ENCODE measurements at places on chromosomes 3 and 15.

DNA sequence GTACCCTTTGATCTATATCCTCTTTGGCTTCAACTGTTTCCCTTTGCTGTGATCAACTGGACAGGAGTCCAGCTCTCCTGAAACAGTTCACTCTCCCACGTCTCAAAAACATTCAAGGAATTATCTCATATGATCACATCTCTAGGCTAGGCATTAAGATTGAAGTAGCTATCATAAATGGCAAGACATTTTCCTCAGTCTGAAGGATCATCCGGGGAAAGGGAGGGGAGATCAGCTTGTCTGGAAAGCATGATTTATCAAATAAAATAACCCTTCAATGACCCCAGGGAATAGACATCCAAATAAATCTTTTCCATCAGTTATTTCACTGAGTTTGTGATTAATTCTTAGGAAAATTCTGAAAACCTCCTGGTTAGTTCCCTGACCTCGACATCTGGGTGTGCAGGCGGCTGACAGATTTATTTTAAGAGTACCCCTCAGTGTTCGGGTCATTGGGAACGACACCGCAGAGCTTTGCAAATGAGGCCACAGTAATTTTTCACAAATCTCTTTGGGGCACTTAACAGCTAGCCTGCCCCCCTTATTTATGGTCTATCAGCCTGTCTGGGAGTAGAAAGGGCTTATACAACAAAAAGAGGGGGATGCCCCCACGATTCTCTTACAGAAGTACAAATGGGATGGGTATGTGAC, 65.8 kb downstream of the NSMCE3 start:
- H3K4me1 ChIP-seq: no peaks in the 10 kb centered on the region
- DNase-seq: no peak
- H3K4me3 ChIP-seq: no peak overlapping the region
- no peak overlapping the region for H3K27ac ChIP-seq
- H3K27me3 ChIP-seq: no peaks in the 10 kb centered on the region

DNA sequence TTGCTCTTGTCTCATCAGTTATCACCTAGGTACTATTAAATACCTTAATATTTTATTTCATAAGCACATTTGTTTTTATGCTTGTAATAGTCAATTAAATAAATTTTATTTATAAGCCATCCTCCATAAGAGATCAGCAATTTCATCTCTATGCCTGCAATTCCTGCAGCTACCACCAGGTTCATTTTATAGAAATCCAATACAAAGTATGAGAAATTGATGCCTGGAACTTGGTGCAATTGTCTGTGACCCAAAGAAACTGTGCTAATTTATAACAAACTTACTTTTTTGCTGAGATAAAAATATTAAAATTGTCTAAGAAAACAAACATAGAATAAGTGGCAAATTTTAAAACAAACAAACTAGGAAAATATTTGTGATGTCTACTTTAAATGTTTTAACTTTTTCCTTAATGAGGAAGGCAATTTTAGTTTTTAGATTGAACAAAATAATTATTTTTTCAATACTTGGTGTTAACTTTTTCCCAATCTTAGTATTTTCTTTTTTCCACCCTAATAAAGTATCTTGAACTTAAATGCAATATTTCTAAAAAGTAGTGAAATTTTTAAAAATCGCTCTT, 1026.6 kb downstream of the ROBO1 start:
- no peak overlapping the region for H3K4me3 ChIP-seq
- no peaks in the 10 kb centered on the region for H3K36me3 ChIP-seq
- H3K27ac ChIP-seq: no peak overlapping the region
- DNase-seq: no peak
- no peaks in the 10 kb centered on the region for H3K4me1 ChIP-seq

DNA sequence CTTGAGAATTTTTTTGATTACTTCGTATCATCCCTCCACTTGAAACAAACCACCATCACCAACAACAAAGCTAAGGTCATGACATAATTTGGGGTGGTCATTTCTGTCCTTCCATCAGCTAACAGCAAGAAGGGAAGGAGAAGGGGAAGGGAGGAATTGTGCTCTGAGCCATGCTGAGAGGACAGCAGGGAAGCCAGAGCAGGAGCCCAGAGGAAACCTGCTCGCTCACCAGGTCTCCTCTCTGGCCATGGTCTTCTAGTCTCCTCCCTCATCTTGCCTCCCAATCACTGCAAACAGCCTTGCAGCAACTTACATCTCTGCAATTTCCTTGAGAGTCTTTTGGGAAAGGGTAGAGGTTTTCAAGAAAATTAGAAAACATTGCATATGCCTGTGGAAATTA, 196.7 kb downstream of the SSR3 start:
- DNase-seq: no peak
- no peak overlapping the region for H3K27ac ChIP-seq
- no peaks in the 10 kb centered on the region for H3K4me1 ChIP-seq
- H3K27me3 ChIP-seq: no peaks in the 10 kb centered on the region
- no peak overlapping the region for H3K4me3 ChIP-seq
- H3K36me3 ChIP-seq: no peaks in the 10 kb centered on the region

DNA sequence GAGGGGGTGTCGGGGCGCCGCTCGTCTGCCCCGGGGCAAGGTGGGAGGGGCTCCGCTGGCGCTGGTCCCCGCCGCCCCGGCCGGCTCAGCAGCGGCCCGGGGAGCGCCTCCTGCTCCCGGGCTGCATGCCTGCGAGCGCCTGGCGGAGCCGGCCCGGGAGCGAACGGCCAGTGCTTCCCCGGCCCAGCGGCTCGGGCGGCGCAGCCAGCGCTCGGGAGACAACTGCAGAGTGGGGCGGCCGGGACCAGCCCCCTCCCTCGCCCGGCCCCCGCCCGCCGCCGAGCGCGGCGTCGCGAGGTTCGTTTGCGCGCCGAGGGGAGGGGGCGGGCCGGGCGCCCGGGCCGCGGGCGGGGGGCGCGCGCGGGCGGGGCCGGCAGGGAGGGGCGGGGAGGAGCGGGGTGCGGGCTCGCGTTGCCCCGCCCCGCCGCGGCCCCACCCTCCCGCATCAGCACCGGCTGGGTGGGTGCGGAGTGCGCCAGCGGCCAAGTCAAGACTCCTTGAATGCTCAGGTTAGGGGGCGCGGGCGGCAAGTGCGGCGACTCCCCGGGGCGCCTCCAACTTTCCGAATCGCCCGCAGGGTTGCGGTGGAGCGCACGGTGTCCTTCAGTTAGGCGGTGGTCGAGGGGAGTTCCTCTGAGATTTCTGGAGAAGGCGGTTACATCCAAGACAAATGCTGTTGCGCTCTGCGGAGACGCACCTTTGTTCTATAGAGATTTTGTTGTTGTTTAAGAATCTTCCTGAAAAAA, at the start of gene RGMA:
Gene RGMA, minus strand, starts transcription at position 231 of the 746 bp plus-strand sequence. CDS start 279 bp downstream, outside the sequence.
- H3K27me3 ChIP-seq: no peaks in the 10 kb centered on the region
- H3K4me3 ChIP-seq: peak within 1 kb of the TSS; percentile 74
- H3K36me3 ChIP-seq: no peaks in the 10 kb centered on the region
- no peaks in the 10 kb centered on the region for H3K4me1 ChIP-seq
- peak within 1 kb of the TSS; percentile 48 for H3K27ac ChIP-seq

- H3K27me3 ChIP-seq: peaks cover 2% of the 10 kb centered on the region
- no peak overlapping the region for H3K4me3 ChIP-seq
- no peaks in the 10 kb centered on the region for H3K4me1 ChIP-seq
These were observed 4.3 kb upstream of the FAM107A start for GRCh38 chr3:58581328-58582091.

GRCh38 chr3:60588806-60589205, 662.4 kb downstream of the FHIT start:
- no peaks in the 10 kb centered on the region for H3K4me1 ChIP-seq
- H3K27ac ChIP-seq: no peak overlapping the region
- no peaks in the 10 kb centered on the region for H3K27me3 ChIP-seq
- H3K36me3 ChIP-seq: no peaks in the 10 kb centered on the region
- DNase-seq: no peak
- no peak overlapping the region for H3K4me3 ChIP-seq

- H3K36me3 ChIP-seq: no peaks in the 10 kb centered on the region
- no peaks in the 10 kb centered on the region for H3K27me3 ChIP-seq
- no peak for DNase-seq
- H3K4me3 ChIP-seq: no peak overlapping the region
- H3K27ac ChIP-seq: no peak overlapping the region
- H3K4me1 ChIP-seq: no peaks in the 10 kb centered on the region
These were observed 655.4 kb upstream of the GBE1 start for GRCh38 chr3:82416830-82417229.

- H3K27me3 ChIP-seq: no peaks in the 10 kb centered on the region
- no peaks in the 10 kb centered on the region for H3K4me1 ChIP-seq
- H3K4me3 ChIP-seq: no peak overlapping the region
- no peak for DNase-seq
- H3K27ac ChIP-seq: no peak overlapping the region
These were observed 20.7 kb downstream of the PPP1R2 start for GRCh38 chr3:195522254-195523023.

DNA sequence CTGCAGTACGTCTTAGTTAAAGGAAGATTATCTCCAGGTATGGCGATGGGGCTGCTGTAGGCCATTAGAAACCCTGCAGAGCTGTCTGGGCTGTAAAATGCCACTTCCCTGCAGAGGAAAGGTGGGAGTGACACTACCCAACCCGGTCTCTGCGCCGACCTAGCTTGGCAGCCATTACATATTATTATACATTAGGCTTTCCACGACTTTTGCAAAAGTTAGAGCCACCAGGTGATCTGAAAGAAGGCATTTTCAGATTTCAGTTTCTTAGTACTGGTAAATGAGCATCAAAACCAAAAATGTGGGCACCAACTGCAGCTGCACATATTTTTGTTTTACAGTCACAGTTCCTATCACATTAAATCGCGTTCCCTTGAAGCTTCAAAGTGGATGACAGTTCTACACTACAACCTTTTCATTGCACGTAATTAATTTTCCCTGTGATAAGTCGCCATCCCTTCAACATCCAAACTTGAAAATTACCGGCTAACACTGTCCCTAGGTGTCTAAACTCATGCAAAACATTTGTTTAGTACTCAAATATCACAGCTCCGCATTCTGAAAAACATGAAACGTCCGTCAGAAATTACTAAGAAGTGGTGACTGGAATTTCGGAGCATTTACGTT, 81.4 kb upstream of the CHD2 start:
- peak overlapping the region; percentile 90 for H3K27ac ChIP-seq
- H3K27me3 ChIP-seq: no peaks in the 10 kb centered on the region
- peak overlapping the region; percentile 42 for H3K4me3 ChIP-seq
- peaks cover 7% of the 10 kb centered on the region for H3K4me1 ChIP-seq
- no peak for DNase-seq

DNA sequence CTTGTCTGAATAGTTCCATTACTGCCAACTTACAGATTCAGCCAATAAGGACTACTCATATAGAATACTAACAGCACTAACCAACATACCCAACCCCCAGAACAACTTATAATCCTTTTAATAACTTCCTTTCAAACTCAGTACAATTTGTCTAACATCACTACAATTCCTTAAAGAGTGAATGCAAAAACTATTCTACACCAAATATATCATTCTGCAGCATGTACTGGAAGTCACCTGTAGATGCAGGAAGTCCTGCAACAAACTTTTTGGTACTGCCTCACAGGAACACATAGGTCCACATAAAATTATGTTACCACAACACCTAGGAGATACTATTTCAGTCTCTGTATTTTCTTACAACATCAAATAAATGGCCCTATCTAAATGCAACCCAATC, 2.1 kb downstream of the CCNL1 start:
- DNase-seq: no peak
- peak overlapping the region; percentile 87 for H3K4me3 ChIP-seq
- no peaks in the 10 kb centered on the region for H3K4me1 ChIP-seq
- no peaks in the 10 kb centered on the region for H3K36me3 ChIP-seq
- no peaks in the 10 kb centered on the region for H3K27me3 ChIP-seq
- peak overlapping the region; percentile 100 for H3K27ac ChIP-seq

DNA sequence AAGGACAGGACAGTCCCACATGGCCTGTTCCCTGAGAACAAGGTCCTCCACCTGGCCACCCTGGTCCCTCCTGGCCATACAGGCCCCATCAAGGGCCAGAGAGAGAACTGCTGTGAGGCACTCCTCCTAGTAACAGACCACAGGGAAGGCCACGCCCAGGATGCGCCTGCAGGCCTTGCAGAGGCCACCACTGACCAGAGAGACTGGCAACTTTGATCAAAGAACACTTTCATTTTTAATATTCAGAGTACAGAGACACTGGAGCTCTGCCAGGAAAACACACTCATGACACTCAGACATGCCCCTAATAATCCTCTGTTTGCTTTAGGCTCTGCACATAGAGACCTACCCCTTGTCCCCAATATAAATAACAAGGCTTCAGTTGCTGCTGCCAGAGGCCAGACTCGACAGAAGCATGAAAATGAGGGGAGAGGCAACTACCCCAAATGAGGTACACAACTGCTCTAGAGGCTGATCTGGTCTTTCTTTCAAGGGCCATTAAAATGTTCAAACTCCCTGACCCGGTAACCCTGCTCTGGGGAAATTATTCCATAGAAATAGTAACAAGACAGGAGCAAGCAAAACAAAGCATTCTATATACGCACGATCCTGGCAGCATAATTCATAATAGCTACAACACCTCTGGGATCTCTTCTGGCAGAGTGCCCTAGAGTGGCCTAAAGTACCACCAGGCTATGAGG, 44.8 kb downstream of the CCDC12 start:
- H3K27ac ChIP-seq: peak overlapping the region; percentile 85
- no peak overlapping the region for H3K4me3 ChIP-seq
- no peak for DNase-seq
- peaks cover 78% of the 10 kb centered on the region for H3K4me1 ChIP-seq

- H3K4me1 ChIP-seq: no peaks in the 10 kb centered on the region
- H3K36me3 ChIP-seq: no peaks in the 10 kb centered on the region
These were observed 3.3 kb downstream of the GABRG3 start for GRCh38 chr15:26974120-26974780.

GRCh38 chr3:146222204-146223046, 28.5 kb downstream of the PLSCR4 start:
- peak overlapping the region; percentile 13 for H3K27ac ChIP-seq
- no peaks in the 10 kb centered on the region for H3K4me1 ChIP-seq
- DNase-seq: no peak
- H3K36me3 ChIP-seq: no peaks in the 10 kb centered on the region
- H3K4me3 ChIP-seq: no peak overlapping the region
- no peaks in the 10 kb centered on the region for H3K27me3 ChIP-seq

- H3K4me3 ChIP-seq: peak overlapping the region; percentile 65
- no peaks in the 10 kb centered on the region for H3K4me1 ChIP-seq
- peak; percentile 49 for DNase-seq
- H3K27me3 ChIP-seq: no peaks in the 10 kb centered on the region
These were observed 30.7 kb downstream of the NBEAL2 start for GRCh38 chr3:47010111-47010712.

GRCh38 chr3:108292450-108292849, 3.9 kb upstream of the HHLA2 start:
- no peaks in the 10 kb centered on the region for H3K27me3 ChIP-seq
- H3K4me3 ChIP-seq: no peak overlapping the region
- H3K4me1 ChIP-seq: no peaks in the 10 kb centered on the region
- H3K36me3 ChIP-seq: no peaks in the 10 kb centered on the region
- no peak overlapping the region for H3K27ac ChIP-seq
- no peak for DNase-seq

DNA sequence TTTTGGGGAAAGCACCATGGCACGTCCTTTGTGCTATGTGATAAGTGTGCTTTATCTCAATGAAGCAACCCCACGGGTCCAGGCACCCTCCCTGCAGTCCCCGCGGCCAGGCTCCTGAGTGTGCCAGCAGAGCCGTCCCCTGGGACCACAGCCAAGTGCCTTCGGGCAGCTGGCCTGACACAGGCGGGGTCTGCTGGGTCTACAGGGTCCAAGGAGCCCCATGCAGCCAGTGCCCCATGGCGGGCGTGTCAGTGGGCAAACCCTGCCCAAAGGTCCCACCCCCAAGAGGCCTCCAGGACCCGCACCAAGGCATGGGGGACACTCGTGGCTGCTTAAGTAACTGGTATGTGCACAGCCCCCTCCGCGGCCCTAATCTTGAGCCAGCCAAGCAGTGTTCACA, 35.3 kb downstream of the KLHL25 start:
- no peaks in the 10 kb centered on the region for H3K27me3 ChIP-seq
- H3K4me1 ChIP-seq: no peaks in the 10 kb centered on the region
- DNase-seq: no peak
- no peak overlapping the region for H3K4me3 ChIP-seq
- no peak overlapping the region for H3K27ac ChIP-seq

Measured in breast epithelium (tissue), 4 donors.